Endothelial cell (in vitro differentiated cells): ENCODE measurements at places on chromosomes 3 and 15. TPM values are rescaled to one million over a fixed set of nuclear protein-coding genes. Genes with fewer than 3 reads are reported as not detected.

DNA sequence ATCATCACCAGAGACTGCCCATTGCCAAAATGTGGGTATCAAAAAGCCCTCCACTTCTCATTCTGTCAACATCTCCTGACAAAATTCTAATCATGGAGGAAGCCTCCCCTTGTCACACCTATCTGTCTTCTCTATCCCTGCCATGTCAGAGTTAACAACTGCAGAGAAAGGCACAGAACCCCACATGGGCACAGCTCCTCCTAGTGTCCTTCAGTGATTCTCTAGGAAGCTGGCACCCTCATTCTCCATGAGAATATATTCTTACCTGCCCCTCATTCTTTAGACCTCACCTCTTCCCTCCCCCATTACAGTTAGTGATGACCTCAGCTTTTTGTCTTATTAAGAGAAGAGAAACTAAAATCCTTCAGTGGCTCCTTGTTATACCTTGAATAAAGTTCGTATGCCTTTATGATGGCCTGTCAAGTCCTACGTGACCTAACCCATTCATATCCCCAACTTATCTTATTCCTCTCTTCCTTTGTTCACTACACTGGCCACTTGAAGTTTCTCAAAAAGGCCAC lies 44.6 kb downstream of the NME9 start:
- peaks cover 3% of the 10 kb centered on the region for H3K27me3 ChIP-seq
- no peak overlapping the region for H3K27ac ChIP-seq
- H3K4me1 ChIP-seq: no peaks in the 10 kb centered on the region
- DNase-seq: no peak

GRCh38 chr15:81500081-81500480 lies 126.1 kb upstream of the TMC3 start:
- no peak overlapping the region for H3K27ac ChIP-seq
- peaks cover 3% of the 10 kb centered on the region for H3K4me1 ChIP-seq
- H3K4me3 ChIP-seq: no peak overlapping the region
- H3K27me3 ChIP-seq: no peaks in the 10 kb centered on the region

GRCh38 chr15:70308011-70308734 lies 210.5 kb upstream of the TLE3 start:
- H3K4me3 ChIP-seq: no peak overlapping the region
- H3K4me1 ChIP-seq: peaks cover 12% of the 10 kb centered on the region
- DNase-seq: no peak
- no peaks in the 10 kb centered on the region for H3K36me3 ChIP-seq

DNA sequence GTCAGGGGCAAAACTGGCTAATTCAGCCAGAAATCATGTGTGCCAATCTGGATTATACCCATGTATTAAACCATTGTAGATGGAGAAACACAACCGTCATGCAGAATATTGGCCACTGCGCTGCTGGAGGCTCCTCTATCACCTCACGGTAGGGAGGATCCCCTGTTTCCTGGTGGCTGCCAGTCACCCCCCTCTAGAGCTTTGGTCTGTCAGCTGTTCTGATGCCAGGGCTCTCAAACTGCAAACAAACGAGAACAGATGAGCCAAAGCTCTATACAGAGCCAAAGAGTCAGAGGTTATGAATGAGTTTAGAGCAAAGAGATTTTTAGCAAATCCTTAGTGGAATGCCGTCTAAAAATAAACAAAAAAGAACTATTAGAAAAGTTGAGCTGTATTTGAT lies 62.5 kb downstream of the IL20RB start:
- H3K27me3 ChIP-seq: peaks cover 3% of the 10 kb centered on the region
- H3K4me1 ChIP-seq: peaks cover 4% of the 10 kb centered on the region
- H3K4me3 ChIP-seq: no peak overlapping the region
- H3K27ac ChIP-seq: no peak overlapping the region
- H3K36me3 ChIP-seq: no peaks in the 10 kb centered on the region

GRCh38 chr3:9913601-9914000 lies 3.3 kb upstream of the IL17RC start:
- no peak overlapping the region for H3K27ac ChIP-seq
- no peak overlapping the region for H3K4me3 ChIP-seq
- peaks cover 12% of the 10 kb centered on the region for H3K36me3 ChIP-seq

DNA sequence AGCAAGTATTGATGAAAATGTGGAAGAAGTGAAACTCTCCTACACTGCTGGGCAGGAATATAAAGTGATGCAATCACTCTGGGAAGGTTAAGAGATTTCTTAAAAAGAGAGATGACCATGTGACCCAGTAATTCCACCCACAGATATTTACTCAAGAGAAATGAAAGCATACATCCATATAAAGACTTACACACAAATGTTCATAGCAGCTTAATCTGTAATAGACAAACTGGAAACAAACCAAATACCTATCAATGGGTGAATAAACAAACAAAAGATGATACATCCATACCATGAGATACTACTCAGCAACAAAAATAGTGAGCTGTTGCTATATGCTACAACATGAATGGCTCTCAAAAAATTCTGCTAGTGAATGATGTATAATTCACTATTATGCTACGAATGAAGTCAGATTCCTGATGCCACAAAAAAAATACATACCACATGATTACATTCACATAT lies 463.3 kb downstream of the MAGI1 start:
- H3K27ac ChIP-seq: no peak overlapping the region
- no peaks in the 10 kb centered on the region for H3K4me1 ChIP-seq
- DNase-seq: no peak

GRCh38 chr15:44366971-44367370 lies 60.5 kb upstream of the CTDSPL2 start:
- no peak overlapping the region for H3K4me3 ChIP-seq
- no peaks in the 10 kb centered on the region for H3K27me3 ChIP-seq
- H3K4me1 ChIP-seq: peaks cover 3% of the 10 kb centered on the region
- no peak overlapping the region for H3K27ac ChIP-seq
- no peaks in the 10 kb centered on the region for H3K36me3 ChIP-seq

DNA sequence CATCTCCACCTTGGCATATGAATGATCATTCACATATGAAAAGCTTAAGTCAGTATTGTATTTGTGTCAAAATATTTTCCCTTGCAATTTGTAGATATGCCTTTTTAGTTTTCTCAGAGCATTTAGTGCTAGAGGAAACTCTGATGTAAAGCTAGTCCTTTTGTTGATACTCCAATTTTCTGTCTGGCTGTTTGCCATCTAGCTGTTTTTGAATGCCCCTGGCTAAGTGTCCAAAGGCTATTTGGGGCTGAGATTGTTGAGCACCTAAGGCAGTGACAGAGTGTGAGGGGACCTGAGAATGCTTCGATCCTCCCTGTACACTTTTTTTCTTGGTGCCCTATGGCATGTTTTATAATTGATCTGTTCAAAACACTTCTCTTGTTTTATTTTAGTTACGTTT lies 3.1 kb downstream of the SLC51B start:
- peaks cover 7% of the 10 kb centered on the region for H3K4me1 ChIP-seq
- no peaks in the 10 kb centered on the region for H3K36me3 ChIP-seq
- H3K27me3 ChIP-seq: peaks cover 8% of the 10 kb centered on the region
- H3K4me3 ChIP-seq: no peak overlapping the region
- H3K27ac ChIP-seq: no peak overlapping the region

DNA sequence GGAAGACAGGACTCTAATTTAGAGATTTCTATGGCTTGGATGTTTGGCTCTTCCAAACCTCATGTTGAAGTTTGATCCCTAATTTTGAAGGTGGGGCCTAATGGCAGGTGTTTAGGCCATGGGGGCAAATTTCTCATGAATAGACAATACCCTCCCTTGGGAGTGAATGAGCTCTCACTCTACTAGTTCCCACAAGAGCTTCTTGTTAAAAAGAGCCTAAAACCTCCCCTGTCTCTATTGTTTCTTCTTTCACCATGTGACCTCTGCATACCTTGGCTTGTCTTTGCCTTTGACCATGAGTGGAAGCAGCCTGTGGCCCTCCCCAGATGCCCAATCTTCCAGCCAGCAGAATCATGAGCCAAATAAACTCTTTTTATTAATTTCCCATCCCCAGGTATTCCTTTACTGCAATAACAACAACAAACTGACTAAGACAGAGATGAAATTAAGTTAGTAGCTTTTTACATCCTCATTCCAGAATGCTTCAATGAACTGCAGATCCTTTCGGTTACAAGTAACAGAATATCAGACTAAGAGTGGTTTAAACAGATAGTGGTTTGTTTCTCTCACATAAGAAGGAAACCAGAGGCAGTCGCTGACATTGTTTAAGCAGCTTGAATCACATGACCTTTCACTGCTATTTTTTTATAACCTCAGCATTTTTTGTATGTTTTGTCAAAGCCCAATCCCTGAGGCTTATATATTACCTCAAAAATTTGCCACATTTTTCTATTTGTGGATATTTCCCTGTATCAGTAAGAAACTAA lies 1013.3 kb upstream of the SEMA6D start:
- no peaks in the 10 kb centered on the region for H3K36me3 ChIP-seq
- no peak overlapping the region for H3K4me3 ChIP-seq
- H3K27me3 ChIP-seq: no peaks in the 10 kb centered on the region
- no peak overlapping the region for H3K27ac ChIP-seq
- DNase-seq: no peak
- no peaks in the 10 kb centered on the region for H3K4me1 ChIP-seq

GRCh38 chr15:73438651-73439050 lies 4.3 kb upstream of the REC114 start:
- no peak for DNase-seq
- peaks cover 2% of the 10 kb centered on the region for H3K27me3 ChIP-seq
- H3K27ac ChIP-seq: no peak overlapping the region
- no peaks in the 10 kb centered on the region for H3K36me3 ChIP-seq

GRCh38 chr3:58355179-58355578 lies 22.5 kb downstream of the PXK start:
- no peak overlapping the region for H3K27ac ChIP-seq
- H3K4me1 ChIP-seq: peaks cover 10% of the 10 kb centered on the region
- H3K27me3 ChIP-seq: no peaks in the 10 kb centered on the region
- H3K36me3 ChIP-seq: no peaks in the 10 kb centered on the region
- H3K4me3 ChIP-seq: no peak overlapping the region

DNA sequence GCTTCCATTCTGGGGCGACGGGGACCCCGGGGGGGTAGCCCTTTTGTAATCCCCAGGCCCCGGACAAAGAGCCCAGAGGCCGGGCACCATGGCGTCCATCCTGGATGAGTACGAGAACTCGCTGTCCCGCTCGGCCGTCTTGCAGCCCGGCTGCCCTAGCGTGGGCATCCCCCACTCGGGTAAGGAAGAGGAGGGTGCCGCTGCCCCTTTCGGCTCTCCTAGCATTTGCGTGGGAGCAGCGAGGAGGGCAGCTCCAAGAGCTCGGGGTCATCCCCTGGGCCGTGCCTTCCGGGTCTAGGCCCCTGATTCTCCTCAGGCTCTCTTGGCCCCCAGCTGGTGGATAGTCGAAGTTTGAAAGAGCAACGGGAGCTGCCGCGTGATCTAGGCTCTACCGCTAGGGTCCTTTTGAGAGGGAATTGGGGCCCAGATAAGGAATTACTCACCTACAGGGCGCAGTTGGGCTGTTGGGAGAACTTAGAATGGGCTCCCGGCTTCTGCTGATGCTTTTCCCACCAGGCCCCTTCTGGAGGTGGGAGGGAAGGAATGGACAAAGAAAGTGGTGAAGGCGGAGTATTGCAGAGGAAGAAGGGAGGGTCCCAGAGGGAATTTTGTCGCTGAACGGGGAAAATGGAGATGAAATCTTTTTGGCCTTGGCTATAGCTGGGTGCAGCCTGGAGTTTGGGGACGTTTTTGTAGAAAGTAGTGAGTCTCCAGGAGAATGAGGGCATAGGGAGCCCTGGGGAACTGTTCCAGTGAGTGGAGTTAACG lies 615 bp downstream of the VPS18 start:
- peaks cover 12% of the 10 kb centered on the region for H3K27me3 ChIP-seq
- H3K27ac ChIP-seq: peak overlapping the region; percentile 94
- DNase-seq: peak; percentile 67
- H3K4me3 ChIP-seq: peak overlapping the region; percentile 97
- peaks cover 18% of the 10 kb centered on the region for H3K4me1 ChIP-seq

- no peaks in the 10 kb centered on the region for H3K27me3 ChIP-seq
- no peaks in the 10 kb centered on the region for H3K36me3 ChIP-seq
- no peak overlapping the region for H3K4me3 ChIP-seq
- no peak for DNase-seq
- H3K4me1 ChIP-seq: peaks cover 14% of the 10 kb centered on the region
These were observed 10.3 kb downstream of the ATP11B start for GRCh38 chr3:182803596-182803995.

DNA sequence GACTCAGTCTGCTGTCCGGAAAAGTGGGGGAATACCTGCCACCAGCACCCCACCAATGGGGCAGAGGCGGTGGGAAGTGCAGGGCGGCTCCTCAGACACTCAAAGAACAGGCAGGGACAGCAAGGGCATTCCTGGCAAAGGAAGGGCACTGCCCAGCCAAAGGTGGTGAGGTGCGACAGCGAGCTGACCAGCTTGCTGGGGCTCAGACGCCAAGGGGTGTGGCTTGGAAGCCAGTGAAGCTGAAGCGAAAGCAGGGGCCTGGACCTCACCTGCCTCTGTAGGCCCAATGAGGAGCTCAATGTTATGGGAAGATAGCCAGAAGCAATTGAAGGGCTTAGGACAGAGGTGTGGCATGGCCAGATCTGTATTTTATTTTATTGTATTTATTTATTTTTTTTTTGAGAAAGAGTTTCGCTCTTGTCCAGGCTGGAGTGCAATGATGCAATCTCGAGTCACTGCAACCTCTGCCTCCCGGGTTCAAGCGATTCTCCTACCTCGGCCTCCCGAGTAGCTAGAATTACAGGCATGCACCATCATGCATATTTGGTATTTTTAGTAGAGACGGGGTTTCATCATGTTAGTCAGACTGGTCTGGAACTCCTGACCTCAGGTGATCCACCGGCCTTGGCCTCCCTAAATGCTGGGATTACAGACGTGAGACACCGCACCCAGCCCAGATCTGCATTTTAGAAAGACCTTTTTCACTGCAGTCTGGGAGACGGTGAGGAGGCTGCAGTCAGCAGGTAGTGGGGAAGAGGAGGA lies 4.4 kb upstream of the LMAN1L start:
- DNase-seq: no peak
- no peak overlapping the region for H3K27ac ChIP-seq
- peaks cover 11% of the 10 kb centered on the region for H3K36me3 ChIP-seq
- H3K4me1 ChIP-seq: peaks cover 4% of the 10 kb centered on the region
- no peak overlapping the region for H3K4me3 ChIP-seq
- H3K27me3 ChIP-seq: peaks cover 10% of the 10 kb centered on the region

GRCh38 chr3:11733914-11734313 lies 90.2 kb upstream of the VGLL4 start:
- DNase-seq: no peak
- H3K27ac ChIP-seq: no peak overlapping the region
- H3K36me3 ChIP-seq: no peaks in the 10 kb centered on the region
- no peaks in the 10 kb centered on the region for H3K27me3 ChIP-seq
- peaks cover 12% of the 10 kb centered on the region for H3K4me1 ChIP-seq

The ILDR1 gene
- total RNA-seq: not detected

The CCR1 gene
- total RNA-seq: not detected

The ELL3 gene
- 1.9 TPM for total RNA-seq

The CSTA gene
- total RNA-seq: not detected

The ATP13A4 gene
- 0.49 TPM for total RNA-seq

The CHAC1 gene
- 16.4 TPM for total RNA-seq

The SLC22A13 gene
- 0.21 TPM for total RNA-seq

The SAMMSON gene
- not detected for total RNA-seq

The ENTPD3 gene
- not detected for total RNA-seq
